ENCODE measurements at places on chromosomes 5 and 9.

GRCh38 chr5:164394686-164395194 is 889.3 kb downstream of the MAT2B start:
- no peak for DNase-seq

DNA sequence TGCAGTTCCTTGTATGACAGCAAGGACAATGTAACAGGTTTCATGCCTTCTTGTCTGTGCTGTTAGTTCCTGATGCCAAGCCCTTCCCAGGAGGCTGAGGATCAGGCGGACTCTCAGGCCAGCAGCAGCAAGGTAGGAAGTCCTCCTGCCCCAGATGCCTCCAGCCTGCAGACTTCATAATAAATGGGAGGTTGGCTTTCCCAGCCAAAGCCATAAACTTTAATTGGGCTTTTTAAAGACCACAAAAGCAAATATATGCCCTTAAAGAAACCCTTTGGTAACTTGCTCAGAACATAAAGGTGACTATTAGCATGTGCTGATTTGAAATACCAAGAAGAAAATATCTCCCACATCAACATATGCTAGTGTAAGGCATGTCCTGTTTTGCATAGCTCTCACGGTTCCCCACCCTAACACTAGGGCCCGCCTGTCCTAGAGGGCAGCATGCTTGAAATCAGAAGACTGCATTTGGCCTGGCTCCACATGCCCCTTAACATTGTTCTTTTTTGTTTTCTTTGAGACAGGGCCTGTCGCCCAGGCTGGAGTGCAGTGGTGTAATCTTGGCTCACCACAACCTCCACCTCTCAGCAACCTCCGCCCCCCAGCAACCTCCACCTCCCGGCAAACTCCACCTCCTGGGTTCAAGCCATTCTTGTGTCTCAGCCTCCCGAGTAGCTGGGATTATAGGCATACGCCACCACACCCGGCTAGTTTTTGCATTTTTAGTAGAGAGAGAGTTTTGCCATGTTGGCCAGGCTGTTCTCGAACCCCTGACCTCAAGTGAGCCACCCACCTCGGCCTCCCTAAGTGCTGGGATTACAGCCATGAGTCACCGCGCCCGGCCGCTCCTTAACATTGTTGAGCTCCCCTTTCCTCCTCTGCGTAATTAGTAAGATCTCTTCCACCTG is 44.6 kb upstream of the FCN1 start:
- DNase-seq: no peak

DNA sequence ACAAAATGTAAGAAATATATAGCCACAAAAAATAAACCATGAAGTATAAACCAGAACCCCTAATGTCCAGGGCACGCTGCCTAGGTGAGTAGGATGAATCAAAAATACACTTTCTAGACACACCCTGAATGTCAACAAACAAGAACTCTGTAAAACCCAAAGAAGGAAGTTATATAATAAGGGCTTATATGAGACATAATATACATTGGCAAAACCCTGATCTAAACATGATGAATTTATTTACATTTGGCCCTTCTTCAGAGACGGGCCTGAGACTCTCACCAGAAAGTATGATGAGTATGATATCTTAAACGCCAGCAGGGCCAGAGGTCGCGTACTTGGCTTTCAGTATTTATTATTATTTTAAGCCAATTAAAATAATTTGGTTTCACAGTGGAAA is 125.1 kb upstream of the FST start:
- no peak for DNase-seq

DNA sequence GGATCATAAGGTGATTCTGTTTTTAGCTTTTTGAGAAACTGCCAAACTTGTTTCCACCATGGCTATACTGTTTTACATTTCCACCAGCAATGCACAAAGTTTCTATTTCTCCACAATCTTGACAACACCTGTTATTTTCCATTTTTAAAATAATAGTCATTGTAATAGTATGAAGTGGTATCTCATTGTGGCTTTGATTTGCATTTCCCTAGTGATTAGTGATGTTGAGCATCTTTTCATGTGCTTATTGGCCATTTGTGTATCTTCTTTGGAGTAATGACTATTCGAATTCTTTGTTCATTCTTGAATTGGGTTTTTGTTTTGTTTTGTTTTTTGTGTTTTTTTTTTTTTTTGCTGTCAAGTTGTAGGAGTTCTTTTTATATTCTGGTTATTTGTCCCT is 4.9 kb downstream of the GARNL3 start:
- DNase-seq: no peak

GRCh38 chr5:140205216-140205615 is 30.2 kb downstream of the CYSTM1 start:
- no peak for DNase-seq

DNA sequence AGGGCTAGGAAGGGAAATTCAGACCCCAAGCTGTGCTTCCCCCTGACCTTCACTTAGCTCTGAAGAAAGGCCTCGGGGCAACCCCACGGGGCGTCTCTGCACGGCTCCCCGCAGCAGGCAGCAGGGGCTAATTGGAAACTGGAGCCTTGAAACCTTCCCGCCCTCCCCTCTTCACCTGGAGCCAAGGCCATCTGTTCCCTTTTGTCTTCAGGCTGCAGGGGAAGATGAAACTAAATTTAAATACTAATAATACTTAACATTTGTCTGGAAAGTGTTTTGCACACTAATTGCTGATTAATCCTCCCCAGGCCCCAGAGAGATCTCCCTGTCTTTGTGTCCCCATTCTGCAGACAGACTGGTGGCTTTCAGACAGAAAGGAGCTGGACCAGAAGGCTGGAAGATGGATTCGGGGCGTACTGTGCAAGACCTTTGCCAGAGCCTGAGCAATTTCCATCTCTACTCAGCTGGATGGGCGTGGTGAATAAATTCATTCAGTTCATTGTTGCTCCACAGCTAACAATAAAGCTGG is 34.1 kb upstream of the CPLX2 start:
- DNase-seq: no peak

- DNase-seq: no peak
These were observed 76.6 kb downstream of the PAPPA start for GRCh38 chr9:116230051-116230632.

GRCh38 chr9:11328326-11328725 is 715.5 kb upstream of the PTPRD start:
- no peak for DNase-seq

- no peak for DNase-seq
These were observed 157.0 kb upstream of the RAI14 start for GRCh38 chr5:34499001-34499734.

GRCh38 chr5:33558489-33558888 is 117.7 kb downstream of the TARS1 start:
- DNase-seq: no peak

DNA sequence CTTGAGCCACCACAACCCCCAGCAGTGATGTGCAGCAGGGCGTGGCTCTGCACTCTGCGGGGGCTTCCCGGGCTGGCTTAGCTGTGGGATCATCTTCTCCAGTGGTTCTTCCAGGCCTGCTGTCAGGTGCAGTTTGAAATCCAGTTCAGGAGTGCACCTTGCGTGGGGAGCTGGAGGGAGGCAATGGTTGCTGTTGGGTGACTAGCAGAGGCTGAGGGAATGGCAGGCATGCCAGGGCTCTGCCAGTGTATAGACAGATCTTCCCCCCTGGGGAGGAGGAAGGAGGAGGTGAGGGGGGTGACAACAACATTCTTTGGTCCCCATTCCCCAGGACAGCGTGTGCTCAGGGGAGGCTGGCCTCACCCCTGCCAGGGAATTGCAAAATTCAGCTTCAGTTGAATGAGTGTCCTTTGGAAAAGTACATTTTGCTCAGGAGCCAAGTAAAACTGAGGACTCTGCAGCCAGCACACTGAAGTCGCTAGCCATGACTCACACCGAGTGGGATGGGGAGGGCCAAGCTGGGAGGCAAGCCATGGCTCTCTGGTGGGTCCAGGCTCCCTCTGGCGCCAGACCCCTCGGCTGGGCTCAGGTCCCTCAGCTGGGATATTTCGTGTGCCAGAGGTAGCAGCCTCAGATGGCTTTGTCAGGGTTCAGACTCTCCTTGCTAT is 35.0 kb downstream of the ERGIC1 start:
- DNase-seq: peak; percentile 54

DNA sequence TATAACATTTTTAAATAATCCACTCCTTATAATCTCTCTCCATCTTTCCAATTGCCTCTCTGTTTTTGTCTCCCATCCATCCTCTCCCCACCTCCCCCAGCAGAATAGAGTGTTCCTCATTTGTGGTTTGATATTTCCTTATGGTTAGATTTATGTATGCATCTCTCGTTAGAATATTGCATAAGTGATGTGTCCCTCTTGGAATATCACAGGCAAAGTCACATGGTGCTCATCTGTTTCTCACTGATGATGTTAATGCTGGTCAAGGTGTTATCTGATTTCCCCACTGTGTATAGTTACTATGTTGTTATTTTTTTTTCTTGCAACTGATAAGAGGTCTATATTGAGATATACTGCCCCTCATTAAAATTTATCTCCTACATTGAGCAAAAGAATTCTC is 3.1 kb upstream of the LRRC70 start:
- no peak for DNase-seq

DNA sequence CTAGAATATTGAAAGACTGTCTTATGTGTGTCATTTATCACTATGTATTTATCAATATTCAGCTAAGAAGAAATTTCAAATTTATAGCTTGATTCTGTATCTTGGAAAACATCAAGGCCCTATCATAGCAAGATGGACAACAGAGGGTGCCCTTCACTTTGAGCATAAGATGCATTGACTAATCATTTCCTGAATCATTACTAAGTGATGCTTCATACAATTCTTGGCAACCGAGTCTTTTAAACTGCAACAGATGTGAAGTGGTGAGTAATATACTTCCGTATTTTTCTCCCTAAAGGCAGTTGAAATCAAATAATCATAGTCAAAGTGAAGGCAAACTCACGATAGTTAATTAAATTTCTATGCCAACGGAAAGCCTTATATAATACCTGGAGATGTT is 318.6 kb upstream of the RGMB start:
- no peak for DNase-seq

DNA sequence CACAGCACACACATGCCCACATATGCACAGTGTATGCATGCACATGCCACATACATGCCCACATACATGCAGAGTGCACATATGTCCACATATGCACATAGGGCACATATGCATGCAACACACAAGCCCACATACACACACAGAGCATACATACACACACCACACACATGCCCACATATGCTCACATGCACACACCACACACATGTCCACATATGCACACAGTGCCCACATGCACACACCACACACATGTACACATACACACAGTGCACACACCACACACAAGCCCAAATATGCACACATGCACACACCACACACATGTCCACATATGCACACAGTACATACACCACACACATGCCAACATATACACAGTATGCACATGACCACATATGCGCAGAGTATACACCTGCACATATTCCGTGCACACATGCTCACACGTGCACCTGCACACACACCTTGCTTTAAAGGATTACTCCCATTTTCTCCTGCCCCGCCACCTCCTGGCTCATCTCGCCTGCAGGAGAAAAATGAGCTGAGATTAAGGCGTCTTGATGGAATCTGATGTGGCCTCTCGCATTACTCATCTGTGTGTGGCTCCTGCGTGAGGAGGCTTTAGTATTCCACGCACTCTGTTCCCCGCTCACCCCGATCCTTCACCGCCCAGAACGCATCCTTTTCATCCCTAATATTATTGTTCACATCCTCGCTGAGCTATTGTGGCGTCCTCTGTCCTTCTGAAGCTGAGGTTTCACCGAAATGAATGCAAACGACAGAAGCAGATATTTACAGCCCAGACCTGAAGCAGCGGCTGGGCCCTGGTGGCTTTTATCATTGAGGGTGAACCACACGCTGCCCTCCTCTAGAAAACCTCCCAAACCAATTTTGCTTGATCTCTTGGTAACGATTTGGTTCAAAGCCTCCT is 182.7 kb downstream of the OLFM1 start:
- no peak for DNase-seq

DNA sequence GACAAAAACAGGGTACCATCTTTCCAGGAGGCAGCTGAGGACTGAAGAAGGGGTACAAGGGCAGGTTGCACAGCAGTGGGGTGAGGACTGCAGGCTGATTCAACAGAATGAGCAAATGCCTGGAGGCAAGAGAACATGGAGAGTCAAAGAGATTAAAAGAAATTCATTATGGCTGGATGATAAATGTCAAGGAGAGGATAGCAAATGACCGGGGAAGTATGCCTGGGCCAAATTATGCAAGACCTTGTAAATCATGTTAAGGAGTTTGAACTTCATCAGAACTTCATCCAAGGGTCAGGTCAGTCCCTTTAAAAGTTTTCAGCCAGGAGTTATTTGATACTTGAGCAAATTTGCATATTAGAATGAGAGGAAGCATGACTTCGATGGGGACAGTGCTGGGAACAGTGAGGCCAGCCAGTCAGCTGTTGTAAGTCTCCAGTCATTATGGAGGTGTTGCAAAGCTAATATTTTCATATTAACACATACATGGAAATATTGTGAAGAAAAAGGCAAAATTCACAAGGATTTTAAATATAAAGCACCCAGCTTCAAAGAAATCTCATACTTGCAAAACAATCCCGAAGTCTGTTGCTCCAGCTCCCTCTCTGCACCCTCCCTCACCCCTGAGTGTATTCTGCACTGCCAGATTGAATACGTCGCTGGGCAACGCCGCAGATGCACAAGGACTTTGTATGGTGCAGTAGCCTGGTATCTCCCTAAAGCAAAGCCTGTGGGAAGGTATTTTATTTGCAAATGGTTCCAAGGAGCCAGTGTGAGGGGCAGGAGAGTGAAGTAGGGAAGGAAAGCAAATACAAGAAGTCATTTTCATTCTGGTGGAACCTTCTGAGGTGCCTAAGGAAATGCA is 509.8 kb upstream of the TLE4 start:
- no peak for DNase-seq

DNA sequence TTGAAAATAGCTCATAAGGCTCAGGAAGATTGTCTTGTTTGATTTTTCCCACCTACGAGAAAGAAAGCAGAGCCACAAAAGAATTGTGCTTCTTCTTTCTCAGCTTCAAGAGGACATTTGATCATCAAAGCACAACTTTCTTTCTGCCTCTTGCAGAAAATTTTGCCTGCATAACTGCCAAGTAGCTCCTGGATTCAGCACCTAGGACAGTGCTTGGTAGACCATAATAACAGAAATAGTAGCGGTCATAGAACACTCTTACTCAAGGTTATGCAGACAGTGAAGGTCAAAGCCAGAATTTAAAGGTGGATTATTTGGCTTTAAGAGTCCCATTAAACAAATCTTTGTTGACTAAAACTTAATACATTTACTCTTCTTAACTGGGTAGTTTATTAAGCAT is 594.7 kb upstream of the CCNG1 start:
- no peak for DNase-seq

- no peak for DNase-seq
These were observed 7.8 kb upstream of the DTWD2 start for GRCh38 chr5:118996098-118996497.

Measured in Calu3 (cell line).